ENCODE measurements at places on chromosomes 1 and 21. TPM values are rescaled to one million over a fixed set of nuclear protein-coding genes. Genes with fewer than 3 reads are reported as not detected.

GRCh38 chr1:9927259-9927658, 15.9 kb downstream of the LZIC start:
- no peaks in the 10 kb centered on the region for H3K36me3 ChIP-seq
- DNase-seq = no peak
- H3K4me3 ChIP-seq = no peak overlapping the region
- no peak overlapping the region for H3K27ac ChIP-seq
- no peaks in the 10 kb centered on the region for H3K4me1 ChIP-seq

TRIM67 gene
- not detected for total RNA-seq

GRCh38 chr1:46246548-46247435, 771 bp upstream of the RAD54L start:
- peaks cover 21% of the 10 kb centered on the region for H3K4me1 ChIP-seq
- peaks cover 11% of the 10 kb centered on the region for H3K36me3 ChIP-seq
- no peaks in the 10 kb centered on the region for H3K27me3 ChIP-seq
- no peak for DNase-seq
- H3K27ac ChIP-seq = peak overlapping the region; percentile 60
- H3K4me3 ChIP-seq = peak overlapping the region; percentile 72

DNA sequence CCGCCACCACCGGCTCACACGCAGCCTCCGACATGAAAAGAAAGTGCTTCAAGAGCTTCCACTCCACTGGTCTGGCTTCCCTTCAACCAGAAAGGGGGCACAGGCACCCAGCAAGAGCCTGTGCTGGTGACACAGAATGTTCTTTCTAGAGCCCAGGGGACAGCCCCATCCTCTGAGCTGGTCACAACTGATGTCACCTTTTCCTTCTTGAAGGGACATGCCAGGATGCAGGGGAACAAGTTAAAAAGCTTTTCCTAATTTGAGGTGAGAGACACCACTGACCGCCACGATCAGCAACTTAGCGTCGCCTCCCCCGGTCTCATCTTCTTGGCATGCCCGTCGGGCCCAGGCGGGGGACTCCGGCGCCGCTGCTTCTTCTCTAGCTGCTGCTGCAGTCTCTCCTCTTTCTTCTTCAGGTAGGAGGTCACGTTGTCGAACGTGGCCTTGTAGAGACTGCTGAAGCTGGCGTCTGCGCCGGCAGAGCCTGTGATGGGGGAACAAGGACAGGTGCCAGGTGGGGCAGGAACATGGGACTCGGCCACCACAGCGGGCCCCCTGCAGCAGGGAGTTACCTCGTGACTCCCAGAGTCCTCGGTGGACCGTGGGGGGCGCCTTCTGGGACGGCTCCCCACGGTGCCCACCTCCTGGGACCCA, 29.5 kb downstream of the WDR4 start:
- no peak overlapping the region for H3K27ac ChIP-seq
- no peaks in the 10 kb centered on the region for H3K4me1 ChIP-seq
- DNase-seq = no peak
- H3K4me3 ChIP-seq = no peak overlapping the region
- no peaks in the 10 kb centered on the region for H3K36me3 ChIP-seq

DNA sequence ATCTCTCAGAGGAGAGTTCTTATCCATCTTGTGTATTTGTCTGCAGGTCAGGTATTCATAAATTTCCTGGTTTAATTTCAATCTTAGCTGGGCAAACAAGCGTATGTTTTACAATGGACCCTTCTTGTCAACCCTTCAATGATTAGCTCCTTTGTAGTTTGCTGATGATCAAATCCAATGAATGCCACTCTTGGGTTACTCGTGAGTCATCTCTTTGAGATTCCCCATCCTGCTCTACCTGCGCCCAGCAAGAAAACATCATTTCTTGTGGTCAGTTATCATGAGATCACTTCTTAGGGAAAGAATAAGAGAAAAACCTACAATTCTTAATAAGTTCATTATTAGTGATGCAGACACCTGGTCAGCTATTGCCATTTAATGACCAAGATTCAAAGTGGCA, 572.3 kb upstream of the PKN2 start:
- no peaks in the 10 kb centered on the region for H3K36me3 ChIP-seq
- no peak for DNase-seq
- H3K27me3 ChIP-seq = no peaks in the 10 kb centered on the region
- no peaks in the 10 kb centered on the region for H3K4me1 ChIP-seq
- H3K4me3 ChIP-seq = no peak overlapping the region
